ENCODE measurements at places on chromosomes 7 and 10.

DNA sequence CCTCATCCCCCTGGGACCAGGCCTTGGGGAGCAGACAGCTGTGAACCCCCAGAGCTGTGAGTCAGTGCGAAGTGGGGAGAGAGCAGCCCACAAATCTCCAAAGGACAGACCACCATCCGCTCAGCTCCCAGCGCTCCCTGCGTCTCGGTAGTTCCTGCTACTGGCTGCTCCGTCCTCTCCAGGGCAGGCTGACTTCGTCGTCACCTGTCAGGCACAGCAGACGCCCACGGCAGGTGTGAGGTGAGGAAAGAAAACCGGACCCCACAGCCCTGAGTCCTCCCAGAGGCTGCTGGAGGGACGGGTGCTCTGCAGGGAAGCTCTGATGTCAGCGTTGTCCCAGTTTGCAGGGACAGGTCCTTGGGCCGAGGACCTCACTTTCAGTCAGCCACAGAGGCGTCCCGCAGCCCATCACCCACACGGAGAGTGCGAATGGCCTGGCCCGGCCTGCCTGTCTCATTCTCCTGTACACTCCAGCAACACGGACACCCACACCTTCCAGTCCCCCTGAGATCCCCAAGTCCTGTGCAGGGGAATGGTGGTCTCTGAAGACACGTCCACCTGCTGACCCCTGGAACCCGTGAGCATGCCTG lies 95.2 kb downstream of the DNAJB6 start:
- DNase-seq, result no peak

DNA sequence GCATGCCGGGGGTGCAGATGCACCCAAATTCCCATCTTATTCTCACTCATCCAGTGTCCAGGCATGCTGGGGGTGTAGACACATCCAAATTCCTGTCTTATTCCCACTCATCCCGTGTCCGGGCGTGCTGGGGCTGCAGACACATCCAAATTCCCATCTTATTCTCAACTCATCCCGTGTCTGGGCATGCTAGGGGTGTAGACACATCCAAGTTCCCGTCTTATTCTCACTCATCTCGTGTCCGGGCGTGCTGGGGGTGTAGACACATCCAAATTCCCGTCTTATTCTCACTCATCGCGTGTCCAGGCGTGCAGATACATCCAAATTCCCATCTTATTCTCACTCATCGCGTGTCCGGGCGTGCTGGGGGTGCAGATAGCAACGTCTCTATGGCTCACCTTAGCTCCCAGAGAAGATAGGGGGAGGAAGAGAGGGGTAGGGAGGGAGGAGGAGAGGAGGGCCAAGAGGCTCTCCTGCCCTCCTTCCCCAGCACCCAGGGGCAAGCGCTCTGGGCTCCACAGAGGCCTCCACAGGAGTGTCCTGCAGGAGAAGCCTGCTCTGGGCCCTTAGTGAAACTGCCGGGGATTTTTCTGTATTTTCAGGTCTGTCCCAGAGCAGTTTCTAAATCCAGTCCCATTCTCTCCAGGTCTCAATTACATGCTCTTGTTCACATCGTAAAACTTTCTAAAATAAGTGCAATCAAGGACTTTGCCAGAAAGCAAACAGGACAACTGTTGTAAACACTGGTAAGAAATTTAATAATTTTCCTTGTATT lies 210.8 kb downstream of the DIP2C start:
- no peak for DNase-seq

GRCh38 chr7:41910940-41911600 lies 208.2 kb upstream of the INHBA start:
- DNase-seq, result no peak

DNA sequence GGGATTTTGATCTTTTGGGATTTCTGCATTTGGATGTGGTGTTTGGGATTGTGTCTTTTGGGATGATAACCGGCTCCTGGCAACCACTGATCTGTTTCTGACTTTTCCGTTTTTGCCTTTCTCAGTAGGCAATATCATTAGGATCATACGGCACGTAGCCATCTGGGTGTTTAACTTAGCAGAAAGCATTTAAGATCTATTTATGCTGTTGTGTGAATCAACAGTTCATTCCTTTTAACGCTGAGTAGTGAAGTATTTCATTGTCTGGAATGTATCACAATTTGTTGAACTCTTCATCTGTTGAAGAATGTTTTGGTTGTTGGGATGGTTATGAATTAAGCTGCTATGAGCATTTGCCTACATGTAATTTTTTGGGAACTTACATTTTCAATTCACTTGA lies 459.6 kb downstream of the SDK1 start:
- DNase-seq, result no peak

- DNase-seq, result no peak
Observed at GRCh38 chr10:21753497-21754270, 219.7 kb downstream of the MLLT10 start.

- DNase-seq, result no peak
Observed at GRCh38 chr7:139722604-139723003, 55.2 kb downstream of the HIPK2 start.

GRCh38 chr10:109451879-109452278 lies 471.4 kb downstream of the XPNPEP1 start:
- DNase-seq, result no peak

- no peak for DNase-seq
Observed at GRCh38 chr7:116683786-116684185, 11.8 kb downstream of the MET start.

DNA sequence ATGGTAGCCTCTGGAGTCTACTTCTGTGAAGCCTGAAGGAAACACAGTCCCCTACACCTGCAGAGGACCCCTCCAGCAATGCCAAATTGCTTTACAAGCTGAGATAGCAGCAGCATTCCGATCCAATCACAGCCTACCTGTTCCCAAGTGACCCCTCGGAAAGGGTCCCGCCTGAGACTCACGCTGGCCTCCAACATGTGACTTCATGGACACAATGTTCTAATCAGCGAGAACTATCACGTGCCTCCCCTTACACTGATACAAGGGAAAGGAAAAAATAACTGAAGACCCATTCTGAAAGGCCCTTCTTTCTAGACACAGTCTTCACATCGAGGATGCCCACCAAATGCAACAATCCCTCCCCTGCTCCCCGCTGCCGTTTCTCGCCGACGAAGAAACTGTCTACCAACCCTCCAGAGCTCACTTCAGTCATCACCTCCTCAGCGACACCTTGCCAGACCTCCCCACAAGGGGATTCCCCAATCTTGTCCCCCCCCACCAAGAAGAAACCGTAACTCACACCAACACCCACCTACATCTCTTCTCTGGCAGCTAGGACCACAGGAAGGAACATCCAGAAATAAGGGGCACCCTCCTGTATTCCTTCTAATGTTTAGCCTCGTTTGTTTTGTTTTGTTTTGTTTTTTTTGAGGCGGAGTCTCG lies 1.8 kb downstream of the SNX8 start:
- DNase-seq, result no peak

- DNase-seq, result no peak
Observed at GRCh38 chr7:135834266-135834665, 85.7 kb upstream of the FAM180A start.

DNA sequence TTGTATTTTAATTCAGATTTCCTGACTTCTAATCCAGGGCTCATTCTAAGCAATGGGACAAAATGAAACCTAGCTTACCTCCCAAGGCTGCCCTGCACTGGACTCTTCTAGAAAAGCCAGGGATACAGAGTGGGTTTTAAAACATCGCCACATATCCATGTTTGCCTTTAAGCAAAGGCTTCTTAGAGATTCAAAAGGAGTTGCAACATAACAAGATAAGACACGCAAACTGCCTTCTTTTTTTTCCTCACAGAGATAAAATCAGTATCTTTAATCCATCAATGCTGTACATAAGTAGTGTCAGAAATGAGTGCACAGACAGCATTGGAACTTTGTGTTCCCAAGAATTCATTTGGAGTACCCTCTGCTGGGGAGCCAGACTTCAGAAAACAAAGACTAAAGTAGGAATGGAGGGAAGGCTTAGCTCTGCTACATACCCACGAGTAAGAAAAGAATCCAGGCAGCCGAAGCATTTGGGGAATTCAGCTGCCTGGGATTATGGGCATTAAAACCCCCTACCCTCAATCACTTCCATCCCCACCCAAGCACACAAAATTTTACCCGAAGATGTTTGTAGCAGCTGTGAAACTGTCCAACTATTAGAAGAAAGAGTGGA lies 427.8 kb downstream of the ARL4A start:
- DNase-seq, result peak; percentile 50

- DNase-seq, result no peak
Observed at GRCh38 chr7:126635545-126635944, 617.2 kb downstream of the GRM8 start.

- DNase-seq, result peak; percentile 61
Observed at GRCh38 chr7:16970732-16971482, 89.1 kb upstream of the AGR3 start.

- DNase-seq, result no peak
Observed at GRCh38 chr10:104417637-104418292, 64.1 kb downstream of the CFAP58 start.

- DNase-seq, result no peak
Observed at GRCh38 chr7:21568762-21569161, 25.9 kb downstream of the DNAH11 start.

- no peak for DNase-seq
Observed at GRCh38 chr10:131778842-131779241, 122.0 kb upstream of the PPP2R2D start.

DNA sequence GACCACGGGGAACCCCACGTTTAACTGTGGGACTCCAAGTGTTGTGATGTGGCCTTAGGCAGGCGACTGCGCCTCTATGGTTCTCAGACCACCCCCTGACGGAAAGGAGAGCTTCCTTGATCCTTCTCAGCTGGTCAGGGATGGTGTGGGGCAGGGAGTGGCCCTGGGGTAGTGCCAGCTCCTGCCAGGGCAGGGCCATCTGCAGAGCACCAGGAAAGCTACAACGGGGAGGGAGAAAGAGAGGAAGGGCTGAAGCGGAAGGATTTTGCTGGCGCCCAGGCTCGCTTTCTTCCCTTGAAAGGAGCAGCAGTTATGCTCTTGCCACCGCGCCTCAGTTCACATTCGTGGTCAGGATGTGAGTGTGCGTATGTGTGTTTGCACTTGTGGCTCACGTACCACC lies 74.9 kb upstream of the PCBD1 start:
- DNase-seq, result no peak

DNA sequence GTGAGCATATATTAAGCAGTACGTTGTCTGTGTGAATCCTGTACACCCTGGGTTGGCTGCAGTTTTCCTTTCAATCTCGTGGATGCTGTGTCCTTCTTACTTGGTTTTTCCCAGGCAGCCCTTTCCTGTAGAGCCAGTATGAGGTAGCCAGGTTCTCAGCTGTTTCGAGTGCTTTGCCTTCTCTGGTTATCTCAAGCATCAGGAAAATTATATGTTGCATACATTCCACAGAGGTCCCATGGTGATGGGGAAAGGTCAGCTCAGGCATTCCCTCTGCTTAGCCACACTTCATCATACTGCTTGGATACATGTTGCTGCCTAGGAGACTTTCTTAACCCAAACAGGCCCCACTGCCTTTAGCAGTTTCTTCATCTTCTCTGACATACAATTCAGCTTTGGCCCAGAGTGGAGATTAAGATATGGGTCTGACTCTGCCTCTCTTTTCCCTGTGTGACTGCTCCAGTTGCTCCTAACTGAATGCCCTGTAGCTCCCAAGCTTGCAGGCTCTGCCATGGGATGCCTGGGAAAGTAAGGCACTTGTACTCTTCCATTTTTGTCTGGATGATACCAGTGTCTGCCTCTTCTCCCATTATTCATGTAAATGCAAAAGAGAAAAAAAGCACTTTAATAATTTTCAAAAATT lies 11.3 kb downstream of the GNAI1 start:
- no peak for DNase-seq

DNA sequence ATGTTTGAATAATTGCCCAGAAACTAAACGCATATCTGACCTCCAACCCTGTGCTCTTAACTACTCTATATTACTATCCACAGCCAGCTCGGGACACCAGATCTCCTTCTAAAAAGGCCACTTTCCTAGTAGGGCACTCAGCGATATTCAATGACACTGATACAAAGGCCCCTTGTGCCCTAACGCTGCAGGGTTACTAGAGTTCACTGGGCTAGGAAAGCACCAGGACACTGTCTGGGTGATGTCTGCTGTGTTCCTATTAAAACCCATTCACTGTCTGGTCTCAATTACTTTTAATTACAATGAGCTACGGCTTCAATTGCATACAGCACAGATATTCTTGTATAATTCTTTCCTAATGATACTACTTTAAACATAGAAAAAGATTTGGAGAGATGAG lies 91.7 kb downstream of the SORCS1 start:
- DNase-seq, result no peak

DNA sequence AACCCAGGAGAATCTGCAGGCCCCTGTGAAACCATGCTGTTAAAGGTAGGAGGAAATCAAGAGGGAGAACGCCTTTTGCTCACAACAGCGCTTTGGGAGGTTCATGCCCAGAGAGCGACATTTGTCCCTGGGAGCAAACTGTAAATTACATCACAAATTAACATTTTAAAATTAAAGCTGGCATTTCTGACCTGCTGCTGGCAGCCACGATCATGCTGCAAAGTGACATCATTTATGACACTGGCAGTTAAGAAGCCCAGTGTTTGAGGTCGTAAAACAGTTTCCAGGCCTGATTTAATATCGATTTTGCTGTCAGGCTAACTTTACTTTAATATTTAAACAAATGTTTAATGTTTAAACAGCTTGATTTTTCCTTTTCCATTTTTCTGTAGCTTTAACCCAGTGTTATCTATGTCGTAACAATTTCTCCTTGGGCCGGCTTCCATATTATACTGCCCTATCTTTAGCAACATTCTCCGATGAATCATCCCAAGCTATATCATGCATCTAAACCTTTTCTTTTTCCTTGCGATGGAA lies 86.5 kb upstream of the NPVF start:
- no peak for DNase-seq

DNA sequence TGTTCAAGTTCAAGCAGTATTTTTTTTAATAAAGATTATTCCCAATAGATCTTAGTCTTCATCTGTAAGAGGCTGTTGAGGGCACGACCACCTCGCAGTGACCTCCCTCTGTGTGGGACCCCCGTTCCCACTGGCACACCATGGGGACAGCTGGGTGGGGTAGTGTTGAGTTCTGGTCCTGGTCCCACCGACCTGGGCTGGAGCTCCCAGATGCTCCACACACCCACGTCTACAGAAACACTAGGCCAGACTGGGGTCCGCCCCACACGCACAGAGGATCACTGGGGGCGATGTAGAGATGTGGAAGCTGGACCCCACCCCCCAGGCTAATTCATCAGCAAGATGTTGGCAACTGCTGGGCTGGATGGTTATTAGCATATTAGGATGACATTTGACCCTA lies 623.6 kb downstream of the PTPRN2 start:
- no peak for DNase-seq

- DNase-seq, result no peak
Observed at GRCh38 chr7:82672078-82672477, 228.5 kb upstream of the CACNA2D1 start.

- no peak for DNase-seq
Observed at GRCh38 chr10:107425931-107426553, 261.5 kb upstream of the SORCS1 start.

DNA sequence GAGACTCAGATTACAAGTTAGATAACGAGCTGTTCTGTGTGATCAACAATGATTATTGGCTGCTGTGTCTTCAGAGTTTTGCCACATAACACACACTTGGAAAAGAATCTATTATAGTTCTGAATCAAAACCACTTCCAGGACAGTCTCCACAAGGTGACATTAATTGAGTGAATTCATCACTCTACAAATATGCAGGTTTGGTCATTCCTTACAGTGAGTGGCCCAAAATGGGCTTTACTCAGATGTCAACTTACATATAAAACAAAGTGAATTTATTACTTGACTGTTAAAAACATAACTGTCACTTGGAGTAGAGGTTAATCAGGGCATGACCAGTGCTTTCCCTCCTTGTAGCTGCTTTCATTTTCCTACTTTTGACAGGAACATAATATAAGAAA lies 984.3 kb downstream of the REEP3 start:
- no peak for DNase-seq

Data from ecto neural progenitor cell (in vitro differentiated cells).